ENCODE measurements at places on chromosomes 12 and 14.

- DNase-seq = no peak
Observed at GRCh38 chr14:49816844-49817243, 35.7 kb downstream of the NEMF start.

GRCh38 chr12:49491823-49492222 is 47.0 kb upstream of the KCNH3 start:
- no peak for DNase-seq

- DNase-seq = no peak
Observed at GRCh38 chr12:92075425-92075914, 70.2 kb downstream of the BTG1 start.

DNA sequence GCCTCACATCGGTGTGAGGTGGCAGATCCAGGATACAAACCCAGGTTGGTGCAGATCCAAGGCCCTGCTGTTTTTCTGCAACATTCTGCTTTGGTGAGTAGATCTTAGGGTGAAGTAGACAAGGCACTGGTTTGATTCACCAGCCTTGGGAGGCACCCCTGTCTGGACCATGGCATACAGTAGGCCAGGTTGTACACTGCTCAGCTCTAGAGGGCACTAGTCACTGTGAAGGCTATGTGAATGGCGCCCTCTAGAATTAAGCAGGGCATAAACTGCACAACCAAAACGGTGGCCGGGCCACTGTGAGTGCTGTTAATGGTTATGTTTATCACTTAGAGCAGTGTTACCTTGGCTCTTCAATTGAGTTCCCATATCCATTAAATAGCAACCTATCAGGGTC is 280.6 kb upstream of the PWP1 start:
- peak; percentile 43 for DNase-seq

DNA sequence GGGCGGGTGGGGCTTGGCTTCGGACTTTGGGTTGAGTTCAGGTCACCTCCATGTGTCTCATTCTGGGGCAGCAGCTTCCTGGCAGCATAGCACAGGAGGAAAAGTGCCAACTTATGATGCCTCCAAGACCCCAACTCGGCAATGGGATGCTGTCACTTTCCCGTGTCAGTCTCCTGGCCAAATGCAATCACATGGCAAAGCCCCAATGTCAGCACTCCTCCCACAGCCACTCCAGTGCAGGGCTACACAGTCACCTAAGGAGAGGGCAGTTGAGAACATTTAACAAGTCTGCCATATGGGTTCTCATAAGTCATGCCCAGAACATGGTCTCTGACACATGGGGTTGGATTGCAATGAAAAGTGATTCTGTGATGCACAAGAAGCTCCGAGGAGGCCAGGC is 26.7 kb downstream of the ELK3 start:
- no peak for DNase-seq

Data from suppressor macrophage treated with lipopolysaccharide for 4 hours (primary cell).